Breast epithelium (tissue), 4 donors: ENCODE measurements at places on chromosomes 6 and 20.

DNA sequence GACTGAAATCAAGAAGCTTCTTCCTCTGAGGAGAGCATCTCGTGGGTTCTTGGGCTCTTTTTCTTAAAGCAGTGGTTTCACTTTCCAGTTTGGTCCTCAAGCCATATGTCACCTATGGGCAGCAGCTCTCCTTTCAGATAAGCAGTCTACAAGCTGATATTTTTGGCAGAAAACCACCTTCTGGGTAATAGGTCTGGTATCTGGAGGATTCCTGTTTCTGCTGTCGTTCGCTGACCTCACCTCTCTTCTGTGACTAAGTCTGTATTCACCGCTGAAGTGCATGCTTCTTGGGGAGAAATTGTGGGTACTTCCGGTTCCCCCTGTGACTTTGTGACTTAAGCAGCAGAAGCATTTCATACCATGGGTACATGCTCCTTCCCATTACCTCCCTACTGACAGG lies 193.6 kb downstream of the EDN1 start:
- no peak for DNase-seq

- DNase-seq = no peak
Observed at GRCh38 chr6:116099036-116099435, 1.6 kb upstream of the NT5DC1 start.

GRCh38 chr6:1057490-1058135 lies 254.3 kb upstream of the FOXQ1 start:
- DNase-seq = no peak

DNA sequence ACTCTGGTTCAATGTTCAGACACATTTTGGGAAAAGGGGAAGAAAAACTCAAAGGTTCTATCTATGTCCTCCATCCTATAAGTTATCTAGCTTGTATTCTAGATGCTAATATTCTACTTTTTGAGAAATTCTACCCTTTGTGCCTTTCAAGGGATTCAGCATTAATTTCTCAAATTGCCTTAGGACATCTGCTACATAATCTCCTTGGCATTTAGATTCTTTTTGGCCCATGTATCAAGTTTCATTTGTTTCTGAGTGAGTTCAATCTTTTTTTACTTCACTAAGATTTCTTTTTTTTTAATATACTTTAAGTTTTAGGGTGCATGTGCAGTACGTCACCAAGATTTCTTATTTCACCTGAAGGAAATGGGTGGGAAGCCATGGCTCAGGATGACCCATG lies 232.7 kb upstream of the TENT5A start:
- no peak for DNase-seq

GRCh38 chr6:1385129-1386037 lies 4.0 kb upstream of the FOXF2 start:
- no peak for DNase-seq
